ENCODE measurements at places on chromosomes 5 and 9. TPM values are rescaled to one million over a fixed set of nuclear protein-coding genes. Genes with fewer than 3 reads are reported as not detected.

- H3K27ac ChIP-seq, result peak overlapping the region; percentile 67
- H3K36me3 ChIP-seq, result no peaks in the 10 kb centered on the region
- H3K4me3 ChIP-seq, result no peak overlapping the region
- H3K4me1 ChIP-seq, result peaks cover 7% of the 10 kb centered on the region
Measured at GRCh38 chr9:134293611-134294152, 32.6 kb upstream of the RXRA start.

GRCh38 chr5:176415952-176416924, at the start of gene CLTB:
CLTB (minus strand) TSS chr5:176416539; CDS start chr5:176416363, 176 bp downstream.
- peak within 1 kb of the TSS; percentile 85 for H3K4me3 ChIP-seq
- no peaks in the 10 kb centered on the region for H3K36me3 ChIP-seq
- DNase-seq, result peak; percentile 72
- peaks cover 21% of the 10 kb centered on the region for H3K27me3 ChIP-seq
- H3K27ac ChIP-seq, result no peak within 1 kb of the TSS

DNA sequence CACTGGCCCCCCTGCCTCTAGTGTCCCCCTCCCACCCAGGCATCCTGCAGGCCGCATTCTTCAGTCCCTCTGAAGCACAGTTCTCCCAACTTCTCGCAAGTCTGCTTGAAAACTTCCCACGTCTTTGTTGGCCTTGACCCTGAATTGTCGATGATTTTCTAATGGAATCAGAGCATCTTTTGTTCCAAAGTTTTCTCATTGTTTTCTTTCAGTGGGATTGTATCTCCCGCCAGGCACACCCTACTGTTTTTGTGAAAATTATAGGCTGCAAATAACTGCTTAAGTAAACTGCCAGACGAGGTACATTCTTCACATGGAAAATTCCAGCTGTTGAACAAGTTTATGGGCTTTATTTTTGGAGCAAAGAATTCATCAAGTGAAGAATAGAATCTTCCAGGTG, 122.6 kb upstream of the SLC25A48 start:
- H3K27ac ChIP-seq, result no peak overlapping the region
- H3K4me1 ChIP-seq, result peaks cover 4% of the 10 kb centered on the region
- no peaks in the 10 kb centered on the region for H3K36me3 ChIP-seq
- DNase-seq, result no peak

EQTN gene
- total RNA-seq, result 0.39 TPM

DRD1 gene
- total RNA-seq, result not detected

RICTOR gene
- total RNA-seq, result 22.2 TPM

GRCh38 chr9:2158111-2158610, 143.0 kb downstream of the SMARCA2 start:
- H3K27me3 ChIP-seq, result no peaks in the 10 kb centered on the region
- peak; percentile 23 for DNase-seq
- peaks cover 67% of the 10 kb centered on the region for H3K4me1 ChIP-seq

- H3K27me3 ChIP-seq, result no peaks in the 10 kb centered on the region
- no peaks in the 10 kb centered on the region for H3K36me3 ChIP-seq
- no peak overlapping the region for H3K4me3 ChIP-seq
- no peak overlapping the region for H3K27ac ChIP-seq
Measured at GRCh38 chr5:126681970-126682369, 81.2 kb downstream of the PHAX start.

- no peak overlapping the region for H3K27ac ChIP-seq
- no peak for DNase-seq
- H3K4me1 ChIP-seq, result peaks cover 4% of the 10 kb centered on the region
- peaks cover 39% of the 10 kb centered on the region for H3K36me3 ChIP-seq
- H3K27me3 ChIP-seq, result no peaks in the 10 kb centered on the region
Measured at GRCh38 chr5:138568061-138568824, 7.0 kb downstream of the HSPA9 start.

SPACA9 gene
- total RNA-seq, result 4.1 TPM

TAF1L gene
- total RNA-seq, result not detected

DEPDC1B gene
- total RNA-seq, result 60.4 TPM

ADAMTS16 gene
- 1.7 TPM for total RNA-seq

SLC34A3 gene
- total RNA-seq, result not detected

- no peaks in the 10 kb centered on the region for H3K4me1 ChIP-seq
- no peak overlapping the region for H3K4me3 ChIP-seq
- no peak for DNase-seq
- H3K27ac ChIP-seq, result no peak overlapping the region
- no peaks in the 10 kb centered on the region for H3K36me3 ChIP-seq
Measured at GRCh38 chr5:143601357-143601756, 197.9 kb upstream of the NR3C1 start.

DNA sequence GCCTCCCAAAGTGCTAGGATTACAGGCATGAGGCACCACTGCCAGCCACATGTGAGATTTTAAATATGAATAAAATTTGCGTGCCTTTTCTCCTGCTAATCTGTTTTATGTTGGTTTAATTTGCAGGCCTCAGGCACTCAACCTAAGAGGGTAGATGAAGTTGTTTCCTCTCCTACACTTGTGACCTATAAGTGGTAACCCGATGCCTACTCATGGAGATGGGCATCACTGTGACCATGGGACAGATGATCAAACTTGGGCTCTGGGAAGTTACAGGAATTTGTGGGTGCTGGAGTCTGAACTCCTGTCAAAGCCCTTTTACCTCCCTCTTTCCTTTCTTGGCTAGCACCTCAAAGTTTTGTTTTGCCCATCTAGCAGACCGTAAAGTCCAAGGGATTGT, 1.1 kb downstream of the SLC28A3 start:
- no peaks in the 10 kb centered on the region for H3K36me3 ChIP-seq
- DNase-seq, result no peak
- H3K27me3 ChIP-seq, result no peaks in the 10 kb centered on the region
- no peak overlapping the region for H3K27ac ChIP-seq
